ENCODE measurements at places on chromosomes 4 and X. TPM values are rescaled to one million over a fixed set of nuclear protein-coding genes. Genes with fewer than 3 reads are reported as not detected.

MAGEB2 gene
- not detected for total RNA-seq

RHOXF2 gene
- not detected for total RNA-seq

PLS3 gene
- total RNA-seq, result 43.7 TPM

DNA sequence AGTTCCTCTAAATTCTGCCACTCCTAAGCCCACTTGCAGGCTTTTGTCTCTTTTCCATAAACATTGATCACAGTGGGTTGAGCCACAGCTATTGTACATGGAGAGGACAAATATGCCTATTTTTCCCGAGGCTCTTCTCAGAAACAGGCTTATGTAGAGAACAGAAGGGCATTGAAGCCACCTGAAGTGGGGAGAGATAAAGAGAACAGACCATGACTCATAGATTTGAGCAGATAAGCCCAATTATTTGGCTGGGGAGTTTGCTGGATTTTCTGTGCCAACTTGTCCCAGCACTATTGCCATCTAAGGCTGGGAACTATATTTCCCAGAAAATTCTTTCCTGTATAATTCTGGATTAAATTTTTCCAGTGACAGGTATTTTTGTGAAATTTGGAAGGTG, 446.1 kb upstream of the RPS6KA3 start:
- no peak for DNase-seq

GRCh38 chrX:77436271-77436670, 10.9 kb upstream of the FGF16 start:
- no peak for DNase-seq

DNA sequence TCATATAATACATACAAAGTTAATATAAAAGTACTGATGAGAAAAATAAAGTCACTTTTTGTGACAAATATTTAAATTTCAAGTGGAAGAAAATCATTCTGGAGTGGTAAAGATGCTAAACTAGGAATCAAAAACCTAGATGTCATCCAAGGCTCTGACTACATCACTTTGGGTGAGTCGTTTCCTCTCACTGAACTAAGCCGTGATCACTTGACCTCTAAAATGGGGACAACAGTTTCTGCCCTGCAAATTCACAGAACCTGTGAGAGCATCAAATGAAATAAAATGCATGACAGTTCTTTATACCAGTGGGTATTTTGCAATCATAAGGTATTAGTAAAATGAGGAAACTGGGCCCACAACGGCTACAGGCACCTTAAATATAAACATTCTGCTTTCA, 63.8 kb downstream of the PRDM5 start:
- no peak for DNase-seq

- no peak for DNase-seq
These were observed 4.5 kb downstream of the HHIP start for GRCh38 chr4:144650311-144651005.

- no peak for DNase-seq
These were observed 488.1 kb downstream of the PCDH10 start for GRCh38 chr4:133637161-133637560.

- DNase-seq, result no peak
These were observed 4.7 kb upstream of the ARX start for GRCh38 chrX:25020391-25020904.

GRCh38 chr4:26613237-26613636, 29.4 kb downstream of the TBC1D19 start:
- DNase-seq, result no peak
